ENCODE measurements at places on chromosomes 12 and 14.

GRCh38 chr12:2221030-2221621, 168.3 kb downstream of the CACNA1C start:
- no peak for DNase-seq

DNA sequence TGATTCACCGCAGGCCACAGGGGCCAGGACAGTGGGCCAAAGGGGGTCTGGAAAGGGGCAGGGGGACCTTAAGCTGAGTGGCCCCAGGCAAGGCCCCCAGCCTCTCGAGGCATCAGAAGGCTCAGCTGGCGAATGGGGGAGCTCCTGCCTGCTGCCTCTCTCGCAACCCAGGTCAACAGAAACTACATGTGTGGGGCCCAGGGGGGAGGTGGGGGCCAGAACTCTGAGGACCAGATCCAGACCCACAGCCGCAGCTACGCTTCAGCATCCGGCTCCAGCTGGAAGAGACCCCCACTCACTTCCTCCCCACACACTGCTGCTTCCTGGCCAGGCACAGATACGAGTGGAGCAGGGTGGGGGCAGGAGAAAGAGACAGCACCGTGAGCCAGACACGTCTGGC, 46.5 kb downstream of the NCOR2 start:
- DNase-seq, result no peak

DNA sequence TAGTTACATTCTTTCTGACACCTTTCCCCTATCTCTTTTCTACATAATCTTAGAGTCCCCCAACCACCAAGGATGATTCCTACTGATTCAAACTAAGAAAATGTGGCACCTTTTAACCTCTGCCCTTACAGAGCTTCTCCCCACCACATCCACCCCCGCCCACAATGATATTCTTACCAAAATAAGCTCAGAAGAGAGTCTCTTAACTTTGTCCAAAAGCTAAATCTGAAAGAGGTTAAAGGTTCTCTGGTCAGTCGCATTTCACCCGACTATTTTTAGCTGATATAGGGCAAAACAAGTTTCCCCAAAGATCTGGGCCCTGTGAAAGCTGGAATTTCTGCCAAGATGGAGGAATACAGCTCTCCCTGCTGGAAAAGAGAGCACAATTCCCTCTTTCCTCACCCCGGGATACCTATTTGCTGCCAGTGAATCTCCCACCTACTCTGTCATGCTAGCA, 128.6 kb downstream of the ZFP36L1 start:
- no peak for DNase-seq

DNA sequence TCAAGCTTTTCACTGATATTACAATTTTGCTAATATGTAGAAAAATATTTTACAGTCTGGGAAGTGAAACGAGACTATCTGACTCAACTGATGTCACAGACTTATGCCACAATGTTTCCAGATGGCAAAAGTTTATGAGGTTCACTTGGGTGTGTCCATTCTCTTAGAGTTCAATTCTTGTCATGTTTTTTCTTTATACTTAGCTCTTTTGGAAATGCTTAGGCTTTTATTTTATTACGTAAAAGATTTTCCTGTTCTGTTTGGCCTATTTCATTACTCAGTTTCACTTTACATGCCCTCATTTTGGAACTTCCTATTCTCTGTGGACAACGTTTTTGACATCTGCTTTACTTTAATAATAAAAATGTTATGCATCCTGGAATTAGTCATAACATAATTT, 2.1 kb upstream of the PDZRN4 start:
- no peak for DNase-seq

DNA sequence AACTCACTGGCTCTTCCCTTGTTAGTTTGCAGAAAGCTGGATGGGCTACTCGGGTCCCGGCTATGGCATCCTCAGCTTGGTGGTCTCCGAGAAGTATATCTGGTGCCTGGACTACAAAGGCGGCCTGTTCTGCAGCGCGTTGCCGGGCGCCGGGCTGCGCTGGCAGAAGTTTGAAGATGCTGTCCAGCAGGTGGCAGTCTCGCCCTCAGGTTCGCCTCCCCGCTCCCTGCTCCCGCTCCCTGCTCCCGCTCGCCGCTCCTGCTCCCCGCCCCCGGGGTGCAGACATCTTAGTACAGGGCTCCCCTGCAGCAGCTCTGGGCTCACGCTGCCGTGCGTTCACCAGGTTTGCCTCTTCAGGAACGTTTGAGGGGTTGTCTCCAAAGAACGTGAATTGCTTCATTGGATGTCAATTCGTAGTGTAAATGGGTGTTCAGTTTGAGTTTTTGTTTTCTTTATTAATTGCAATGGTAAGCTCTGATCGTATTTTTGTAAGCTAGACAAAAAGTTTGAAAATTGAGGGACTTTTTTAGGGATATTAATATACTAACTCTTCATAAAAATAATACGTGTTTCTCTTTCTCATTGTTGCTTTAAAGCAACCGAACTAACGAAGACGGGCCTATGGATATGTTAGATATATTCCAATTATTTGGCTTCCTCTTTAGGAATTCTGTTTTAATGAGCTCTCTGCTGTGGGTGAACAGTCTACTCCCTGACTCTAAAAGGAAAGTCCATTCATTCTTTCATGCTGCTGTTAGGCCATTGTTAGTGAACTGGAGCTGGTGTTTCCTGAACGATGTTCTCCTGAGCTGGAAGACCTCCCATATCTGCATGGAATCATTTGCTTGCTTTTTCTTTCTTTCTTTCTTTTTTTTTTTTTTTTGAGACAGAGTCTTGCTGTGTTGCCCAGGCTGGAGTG, 71.3 kb downstream of the ANKRD9 start:
- DNase-seq, result peak; percentile 89

DNA sequence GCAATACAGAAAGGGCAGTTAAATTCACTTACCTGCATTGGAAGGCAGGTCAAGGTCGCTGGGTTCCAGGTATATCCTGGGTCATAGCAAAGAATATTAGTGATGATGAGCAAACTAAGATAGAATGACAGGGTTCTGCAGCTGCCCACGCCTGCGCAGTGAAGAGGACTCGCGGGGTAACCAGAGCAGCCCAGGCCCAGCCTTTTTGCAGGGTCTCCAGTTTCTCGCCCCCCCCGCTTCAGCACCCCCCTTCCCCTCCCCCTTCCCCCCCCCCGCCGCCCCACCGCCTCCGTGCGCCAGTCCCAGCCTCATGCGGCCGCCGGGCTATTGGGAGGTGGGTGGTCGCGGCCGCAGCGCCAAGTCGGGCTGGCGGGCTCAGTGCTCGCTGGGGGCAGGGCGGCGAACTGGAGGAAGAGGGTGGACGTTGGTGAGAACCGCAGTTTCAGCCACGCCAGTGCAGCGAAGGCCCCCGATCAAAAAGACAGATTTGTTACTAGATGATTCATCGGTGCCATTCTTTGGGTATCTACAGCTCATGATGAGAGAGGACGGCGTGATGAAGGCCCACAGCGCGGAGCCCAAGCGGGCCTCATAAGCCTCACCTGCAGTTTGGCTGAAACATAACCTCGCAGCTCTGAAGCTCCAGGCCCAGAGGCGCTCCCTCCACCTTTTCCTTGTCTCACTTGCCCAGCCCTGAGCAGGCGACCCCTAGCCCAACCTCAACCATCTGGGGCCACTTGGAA, 20.2 kb downstream of the SLC2A3 start:
- no peak for DNase-seq

GRCh38 chr12:58357511-58357910, 416.1 kb downstream of the ATP23 start:
- no peak for DNase-seq
